ENCODE measurements at places on chromosomes 4 and X.

DNA sequence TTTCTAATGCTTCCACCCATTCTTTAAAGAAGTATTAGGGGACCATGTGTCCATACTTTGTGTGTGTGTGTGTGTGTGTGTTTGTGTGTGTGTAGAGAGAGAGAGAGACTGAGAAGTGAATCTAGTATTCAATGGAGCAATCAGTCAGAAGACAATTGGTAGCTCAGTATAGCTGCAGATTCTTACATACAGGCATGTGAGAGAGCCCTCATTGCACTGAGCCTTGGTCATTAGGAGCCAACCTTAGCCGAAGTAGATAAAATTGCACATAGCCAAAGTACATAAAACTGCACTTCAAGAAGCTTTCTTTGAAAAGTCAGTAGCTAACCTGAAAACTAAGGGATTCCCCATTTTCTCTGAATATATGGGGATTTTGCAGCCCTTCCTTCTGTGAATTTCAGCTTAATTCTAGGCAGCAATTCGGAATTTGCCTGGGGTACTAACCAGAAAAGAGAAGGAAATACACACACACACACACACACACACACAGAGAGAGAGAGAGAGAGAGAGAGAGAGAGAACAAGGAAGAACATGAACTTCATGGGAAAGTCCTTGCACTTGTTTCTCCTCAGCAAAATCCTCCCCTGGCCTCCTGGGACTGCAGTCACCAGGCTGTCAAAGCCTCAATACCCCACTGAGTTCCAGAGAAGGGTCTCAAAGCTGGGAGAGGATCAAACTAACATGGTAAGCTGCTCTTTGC, 1.7 kb upstream of the PRDM8 start:
- no peak for DNase-seq

DNA sequence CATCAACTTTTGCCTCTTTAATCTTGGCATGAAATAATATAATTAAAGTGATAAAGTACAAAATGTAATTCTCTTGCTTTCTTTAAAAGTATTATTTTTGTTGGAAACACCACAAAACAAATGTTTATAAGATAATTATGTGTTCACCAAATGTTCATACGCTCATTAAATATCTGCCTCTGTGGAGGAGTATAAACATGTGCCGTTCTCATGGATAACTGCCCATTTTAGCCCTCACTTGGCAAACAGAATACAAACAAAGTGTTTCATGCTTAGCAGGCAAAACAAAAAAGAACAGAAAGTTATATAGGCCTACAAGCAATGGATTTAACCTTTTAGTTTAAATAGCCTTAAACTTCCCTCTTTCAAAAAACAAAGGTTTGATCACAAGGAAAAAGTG, 800.5 kb upstream of the DIAPH2 start:
- DNase-seq: peak; percentile 37

DNA sequence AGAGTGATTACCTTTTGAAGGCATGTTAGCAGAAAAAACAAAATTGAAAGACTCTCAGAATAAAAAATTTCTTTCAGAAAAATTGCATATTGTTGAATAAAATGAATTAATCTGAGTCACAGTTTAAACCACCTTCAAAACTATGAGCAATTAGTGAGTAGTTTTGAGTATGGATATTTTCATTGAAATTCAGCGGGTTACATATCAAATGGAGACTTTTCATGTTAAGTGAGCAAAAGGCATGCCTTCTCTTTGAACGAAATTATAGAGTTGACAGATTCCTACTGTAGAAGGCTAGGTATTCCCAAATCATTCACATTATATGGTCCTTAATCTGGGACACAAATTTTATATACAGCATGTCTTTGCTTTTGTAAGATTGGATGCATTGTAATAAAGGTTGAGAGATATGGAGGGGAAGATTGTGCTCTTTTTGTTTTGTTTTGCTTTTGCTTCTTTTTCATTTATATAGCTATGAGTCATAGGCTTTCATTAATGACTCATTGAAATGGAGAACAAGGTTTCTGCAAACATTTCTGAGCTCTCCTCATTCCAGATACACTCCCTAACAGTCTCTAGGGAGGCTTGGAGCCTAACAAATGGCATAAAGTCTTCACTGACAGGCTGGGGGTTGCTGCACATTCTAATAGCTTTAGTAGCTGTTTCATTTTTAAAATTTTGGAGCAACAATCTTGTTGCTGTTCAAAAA, 21.6 kb downstream of the PCDH18 start:
- DNase-seq: no peak

- DNase-seq: no peak
Observed at GRCh38 chr4:101596781-101597552, 193.6 kb upstream of the BANK1 start.

- DNase-seq: no peak
Observed at GRCh38 chrX:15160558-15161095, 109.3 kb downstream of the ASB9 start.

GRCh38 chr4:53640576-53641453, 49.5 kb upstream of the LNX1 start:
- DNase-seq: no peak

- DNase-seq: no peak
Observed at GRCh38 chrX:118727686-118728339, 407 bp downstream of the IL13RA1 start.
